Left renal pelvis (tissue), 4 donors: ENCODE measurements at places on chromosomes 2 and 18.

- DNase-seq, result no peak
Observed at GRCh38 chr2:1974397-1974796, 230.1 kb upstream of the PXDN start.

DNA sequence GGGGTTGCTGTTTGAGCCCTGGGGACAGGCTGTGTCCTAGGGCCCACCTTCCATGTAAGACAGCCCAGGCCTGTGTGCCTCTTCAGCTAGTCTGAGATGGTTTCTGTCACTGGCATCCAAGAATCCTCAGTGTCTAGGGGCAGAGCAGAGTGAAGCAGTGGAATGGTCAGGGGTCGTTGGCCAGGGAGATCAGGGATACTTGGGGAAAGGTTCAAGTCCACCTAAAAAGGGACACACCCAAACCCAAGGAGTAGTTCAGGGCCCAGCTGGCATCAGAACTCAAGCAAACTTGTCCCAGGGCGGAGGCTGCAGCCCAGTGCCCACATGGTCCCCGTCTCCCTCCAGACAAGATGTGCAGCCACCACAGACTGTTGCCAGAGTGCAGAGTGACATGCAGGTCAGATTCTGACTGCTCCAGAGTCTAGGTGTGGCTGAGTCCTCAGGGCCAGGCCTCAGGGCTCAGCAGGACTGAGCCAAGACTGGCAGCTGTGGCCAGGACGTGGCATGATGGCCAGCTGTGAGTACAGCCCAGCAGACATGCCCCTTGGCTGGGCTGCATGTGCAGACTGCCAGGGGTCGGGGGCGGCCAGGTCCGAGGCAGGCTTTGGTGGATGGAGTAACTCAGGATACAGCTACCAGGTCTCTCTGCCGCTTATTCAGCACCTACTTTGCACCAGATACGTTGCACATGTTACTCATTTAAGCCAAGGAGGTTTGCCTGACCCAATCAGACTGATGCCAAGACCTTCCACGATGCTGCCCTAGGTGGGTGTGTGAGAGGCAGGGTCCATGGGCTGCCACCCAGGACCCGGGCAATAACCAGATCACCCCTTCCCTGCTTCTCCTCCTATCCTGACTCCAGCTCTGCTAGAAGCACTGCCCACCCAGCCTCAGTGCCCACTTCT is 146.6 kb downstream of the SMAD7 start:
- DNase-seq, result no peak

- DNase-seq, result no peak
Observed at GRCh38 chr2:69030800-69031428, 17.9 kb downstream of the ANTXR1 start.

DNA sequence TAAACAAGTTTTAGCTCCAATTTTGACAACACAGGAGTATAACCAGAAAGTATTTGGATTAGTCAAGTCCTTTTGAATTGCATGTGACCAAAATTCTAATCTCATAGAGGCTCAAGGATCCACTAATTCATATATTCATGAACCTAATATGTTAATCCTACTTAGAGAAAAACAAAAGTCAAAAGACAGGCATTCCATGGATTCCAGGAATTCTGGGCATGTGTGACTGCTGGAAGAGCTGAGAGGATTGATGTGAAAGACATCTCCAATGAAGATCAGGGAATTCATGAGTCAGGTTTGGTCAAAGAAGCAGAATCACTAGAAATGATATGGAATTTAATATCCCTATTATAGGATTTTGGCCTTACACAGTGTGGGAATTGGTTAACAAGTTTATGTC is 1494.6 kb upstream of the DDX18 start:
- no peak for DNase-seq

DNA sequence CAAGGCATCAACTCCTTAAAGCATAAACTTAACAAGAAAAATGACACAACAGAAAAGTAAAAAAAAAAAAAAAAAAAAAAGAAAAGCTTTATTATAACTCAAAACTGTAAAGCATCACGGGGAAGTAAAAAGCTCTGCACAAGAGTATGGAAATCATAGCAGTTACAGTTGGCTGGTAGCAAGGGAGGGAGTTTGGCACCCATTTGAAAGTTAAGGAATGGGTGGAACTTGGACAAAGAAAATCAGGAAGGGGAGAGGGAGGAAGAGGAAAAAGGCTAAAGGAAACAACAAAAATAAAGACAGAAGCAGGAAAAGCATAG is 8.6 kb downstream of the KLF7 start:
- DNase-seq, result no peak

DNA sequence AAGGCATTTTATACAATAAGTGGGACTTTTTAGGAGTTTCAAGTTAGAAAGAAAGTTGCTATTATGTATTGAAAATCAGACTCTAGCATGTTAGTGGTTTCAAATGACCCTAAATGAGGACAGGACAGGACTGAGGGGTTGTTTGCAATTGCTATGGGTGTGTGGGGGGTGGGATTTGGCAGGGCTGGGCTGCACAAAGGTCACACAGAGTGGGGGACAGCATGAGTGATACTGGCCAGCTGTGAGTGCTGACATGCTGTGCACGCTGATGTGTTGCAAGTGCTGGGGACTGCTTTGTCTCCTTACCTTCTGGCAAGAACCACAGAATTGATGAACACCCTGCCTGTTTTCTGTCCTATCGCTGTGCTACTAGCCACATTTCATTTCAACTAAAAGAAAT is 29.8 kb downstream of the RNMT start:
- no peak for DNase-seq

GRCh38 chr2:170262806-170263205 is 84.9 kb downstream of the MYO3B start:
- no peak for DNase-seq

DNA sequence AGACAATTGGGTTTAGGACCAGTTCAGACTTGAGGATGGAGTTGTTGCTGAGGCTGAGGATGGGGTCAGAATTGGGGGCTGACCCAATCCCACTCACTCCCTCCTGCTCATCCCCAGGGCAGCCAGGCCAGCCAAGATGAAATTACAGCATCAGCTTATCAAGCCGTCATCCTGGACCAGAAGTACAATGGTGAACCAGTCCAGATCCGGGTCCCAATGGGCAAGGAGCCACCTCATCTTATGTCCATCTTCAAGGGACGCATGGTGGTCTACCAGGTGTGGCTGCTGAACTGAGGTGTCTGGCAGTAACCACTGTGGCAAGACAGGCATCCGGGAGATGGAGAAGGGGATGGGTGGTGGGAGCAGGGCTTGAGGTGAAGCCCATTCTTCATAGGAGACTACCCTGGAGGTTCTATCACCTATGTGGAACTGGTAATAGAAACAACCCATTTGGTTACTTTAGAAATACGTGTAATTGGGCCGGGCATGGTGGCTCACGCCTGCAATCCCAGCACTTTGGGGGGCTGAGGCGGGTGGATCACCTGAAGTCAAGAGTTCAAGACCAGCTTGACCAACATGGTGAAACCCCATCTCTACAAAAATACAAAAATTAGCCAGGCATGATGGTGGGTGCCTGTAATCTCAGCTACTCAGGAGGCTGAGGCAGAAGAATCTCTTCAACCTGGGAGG is 13.9 kb downstream of the VIL1 start:
- DNase-seq, result no peak

DNA sequence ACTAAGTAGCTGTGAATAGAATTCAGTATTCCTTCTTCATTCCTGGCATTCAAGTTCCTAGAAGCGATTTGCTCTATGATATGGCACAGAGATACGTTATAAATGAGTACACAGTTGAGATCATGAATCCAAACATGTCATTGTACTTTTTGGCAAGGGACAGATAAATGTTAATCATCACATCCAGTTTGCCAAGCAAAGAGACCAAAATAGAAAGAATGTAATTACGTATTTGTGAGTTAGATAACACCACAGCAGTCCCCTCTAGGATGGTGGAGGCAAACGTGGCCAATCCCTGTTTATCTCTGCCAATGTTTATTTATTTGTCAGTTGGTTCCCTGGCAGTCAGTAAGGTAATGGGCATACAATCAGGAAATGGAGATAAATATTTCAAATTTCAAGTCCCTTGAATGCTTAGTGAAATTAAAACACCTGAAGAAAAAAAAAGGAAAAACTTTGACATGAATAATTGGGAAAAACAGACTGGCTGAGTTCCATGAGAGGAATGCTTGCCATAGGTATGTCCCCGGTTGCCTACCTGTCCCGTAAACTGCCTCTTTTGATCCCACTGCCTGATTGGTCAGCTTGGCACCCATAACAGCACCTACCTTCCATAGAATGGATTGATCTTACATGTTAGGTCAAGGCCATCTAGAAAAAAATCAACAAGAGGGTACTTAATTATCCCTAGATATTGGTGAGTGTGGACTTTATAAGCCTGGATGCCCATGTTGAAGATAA is 451.1 kb upstream of the NETO1 start:
- no peak for DNase-seq

DNA sequence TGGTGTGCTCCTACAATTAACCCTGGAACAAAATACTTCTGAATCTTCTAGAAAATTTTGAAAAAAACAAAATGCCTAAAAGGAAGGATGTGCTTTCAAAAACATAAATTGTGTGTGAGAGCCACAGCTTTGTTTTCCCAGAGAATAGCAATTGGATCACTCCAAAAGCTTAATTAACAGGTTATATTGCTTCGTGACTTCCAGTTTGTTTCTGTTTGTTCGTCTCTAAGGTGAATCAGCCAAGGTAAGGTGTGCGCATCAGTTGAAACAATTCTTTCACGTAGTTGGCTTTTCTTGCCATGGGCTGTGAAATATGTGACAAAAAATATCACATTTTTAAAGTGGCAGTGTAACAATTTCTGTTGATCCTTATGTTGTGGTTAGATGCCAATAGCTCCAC is 90.3 kb upstream of the BARD1 start:
- no peak for DNase-seq

DNA sequence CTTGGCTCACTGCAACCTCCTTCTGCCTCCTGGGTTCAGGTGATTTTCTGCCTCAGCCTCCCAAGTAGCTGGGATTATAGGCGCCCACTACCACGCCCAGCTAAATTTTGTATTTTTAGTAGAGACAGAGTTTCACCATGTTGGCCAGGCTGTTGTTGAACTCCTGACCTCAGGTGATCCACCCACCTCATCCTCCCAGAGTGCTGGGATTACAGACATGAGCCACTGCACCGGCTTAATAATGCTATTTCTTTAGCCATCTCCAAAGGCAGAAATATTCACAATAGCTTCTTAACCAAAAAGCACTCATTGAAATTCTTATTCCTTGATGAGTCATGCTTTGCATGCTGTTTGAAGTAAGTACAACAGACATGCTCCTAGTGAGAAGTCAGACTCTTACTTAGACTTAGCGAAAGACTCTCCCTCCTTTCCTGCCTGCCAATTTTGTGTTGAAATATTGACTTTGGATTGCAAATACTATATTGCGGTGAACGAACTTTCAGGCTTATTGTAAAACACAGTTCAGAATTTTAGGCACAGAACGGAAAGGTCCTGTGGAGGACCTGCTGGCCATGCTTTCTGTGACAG is 4.4 kb downstream of the ACTR3 start:
- no peak for DNase-seq
